ENCODE measurements at places on chromosomes 12 and 14.

GRCh38 chr12:121026274-121027045, 10.2 kb upstream of the C12orf43 start:
- no peak for DNase-seq

- DNase-seq = no peak
These were observed 22.7 kb upstream of the BEGAIN start for GRCh38 chr14:100609941-100610391.

DNA sequence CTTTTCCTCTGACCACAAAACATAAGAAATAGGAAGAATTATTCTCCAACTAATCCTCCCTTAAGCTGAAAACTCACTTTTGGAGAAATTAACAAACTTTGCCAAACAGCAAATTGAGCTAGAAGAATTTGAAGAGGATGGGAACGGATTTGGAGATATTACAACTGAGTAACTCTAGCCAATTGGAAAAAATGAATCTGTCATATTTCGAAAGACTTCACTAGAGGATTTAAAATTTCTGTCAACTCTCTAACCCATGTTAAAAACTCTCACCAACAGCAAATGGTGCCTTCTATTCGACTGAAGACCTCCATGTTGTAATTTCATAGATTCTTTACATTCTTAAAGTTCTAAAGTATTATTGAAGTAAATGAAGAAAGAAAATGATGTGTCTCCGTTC, 414.2 kb downstream of the RMST start:
- DNase-seq = no peak

GRCh38 chr14:100109594-100109955, 44.4 kb downstream of the EVL start:
- DNase-seq = no peak

- DNase-seq = peak; percentile 47
These were observed 6.8 kb upstream of the RASAL1 start for GRCh38 chr12:113142173-113142885.

DNA sequence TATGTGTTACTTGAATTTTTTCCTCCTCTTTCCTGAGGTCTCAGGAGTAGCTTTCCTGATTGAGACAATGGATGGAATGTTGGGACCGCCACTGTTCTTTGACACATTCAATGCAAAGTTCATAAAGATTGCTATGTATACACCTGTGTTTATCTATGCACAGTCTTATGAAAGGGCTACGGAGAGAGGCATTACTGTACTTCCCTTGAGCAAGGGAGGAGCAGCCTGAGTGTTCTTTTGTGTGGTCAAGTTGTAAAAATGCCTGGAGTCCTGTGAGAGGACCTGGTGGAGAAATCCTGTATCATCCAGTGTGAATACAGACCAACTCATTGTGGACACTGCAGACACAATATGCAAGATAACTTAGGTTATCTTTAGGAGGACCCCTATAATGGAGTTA, 1.2 kb downstream of the SRGAP1 start:
- no peak for DNase-seq

DNA sequence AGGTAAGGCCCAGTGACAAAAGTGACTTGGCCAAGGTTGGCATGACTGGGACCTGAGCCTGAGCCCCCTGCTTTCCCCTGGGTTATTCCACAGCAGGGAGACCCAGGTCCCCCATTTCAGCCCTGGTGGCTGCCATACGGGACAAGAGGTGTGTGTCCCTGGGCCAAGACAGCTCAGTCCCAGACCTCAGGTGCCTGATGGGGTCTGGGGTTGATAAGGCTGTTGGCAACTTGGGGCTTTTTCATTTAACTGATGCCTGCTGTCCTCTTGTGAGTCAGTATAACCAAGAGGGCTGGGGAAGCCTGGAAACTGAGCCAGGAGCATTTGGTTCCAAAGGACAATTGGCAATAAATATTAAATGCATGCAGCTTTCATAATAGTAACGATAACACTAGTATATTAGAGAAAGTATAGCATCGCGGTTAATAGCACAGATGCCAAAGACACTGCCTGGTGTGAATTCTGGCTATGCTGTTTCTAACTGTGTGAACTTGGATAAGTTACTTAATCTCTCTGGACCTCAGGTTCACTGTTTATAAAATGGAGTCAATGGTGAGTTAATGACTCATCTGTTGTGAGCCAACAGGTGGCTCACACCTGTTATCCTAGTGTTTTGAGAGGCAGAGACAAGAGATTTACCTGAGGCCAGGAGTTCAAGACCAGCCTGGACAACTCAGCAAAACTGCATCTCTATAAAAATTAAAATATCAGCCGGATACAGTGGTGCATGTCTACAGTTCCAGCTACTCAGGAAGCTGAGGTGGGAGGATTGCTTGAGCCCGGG, 898 bp downstream of the SDSL start:
- DNase-seq = no peak

- no peak for DNase-seq
These were observed 37.8 kb downstream of the ERGIC2 start for GRCh38 chr12:29343022-29343799.

Measured in stimulated activated CD4-positive, alpha-beta T cell treated with anti-CD3 and anti-CD28 coated beads, Interleukin-1b, Interleukin-23, amount 100 ng/mL, for 48 hours (primary cell).